Globus pallidus (tissue), 1 donor: ENCODE measurements at places on chromosomes 7 and 10.

- no peak for DNase-seq
Observed at GRCh38 chr10:132249824-132250375, 57.9 kb downstream of the STK32C start.

- no peak for DNase-seq
Observed at GRCh38 chr10:111079781-111080180, 3.0 kb downstream of the ADRA2A start.

DNA sequence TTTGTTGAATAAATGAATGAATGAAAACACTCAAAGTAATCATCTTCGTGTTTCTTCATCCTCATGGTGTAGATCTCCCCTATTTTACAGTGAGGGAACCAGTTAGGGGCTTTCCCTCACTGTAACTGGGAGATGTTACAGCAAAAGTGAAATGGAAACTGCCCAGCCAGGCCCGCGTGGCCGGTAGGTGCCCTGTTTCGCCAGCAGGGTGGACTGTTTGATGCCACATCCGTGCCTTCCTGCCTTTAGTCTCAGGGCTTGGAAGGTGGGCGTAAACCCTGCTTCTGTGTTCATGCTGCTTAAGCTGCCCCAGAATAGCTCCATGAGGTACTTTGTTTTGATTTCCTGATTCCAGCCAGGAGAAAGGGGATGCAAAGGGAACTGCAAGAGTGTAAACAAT lies 268.8 kb downstream of the PLXNA4 start:
- DNase-seq, result no peak

DNA sequence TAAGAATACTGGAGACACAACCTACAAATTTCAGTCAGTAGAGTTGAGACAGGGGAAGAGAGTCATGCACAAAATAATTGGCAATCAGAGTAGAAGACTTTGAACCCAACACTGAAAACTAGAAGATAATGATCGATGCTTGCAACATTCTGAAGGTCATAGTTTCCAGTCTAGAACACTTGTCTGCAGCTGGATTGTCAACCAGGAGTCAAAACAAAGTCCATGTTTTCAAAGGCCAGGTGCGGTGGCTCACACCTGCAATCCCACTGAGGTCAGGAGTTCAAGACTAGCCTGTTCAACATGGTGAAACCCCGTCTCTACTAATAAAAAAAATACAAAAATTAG lies 26.8 kb upstream of the SMURF1 start:
- no peak for DNase-seq

DNA sequence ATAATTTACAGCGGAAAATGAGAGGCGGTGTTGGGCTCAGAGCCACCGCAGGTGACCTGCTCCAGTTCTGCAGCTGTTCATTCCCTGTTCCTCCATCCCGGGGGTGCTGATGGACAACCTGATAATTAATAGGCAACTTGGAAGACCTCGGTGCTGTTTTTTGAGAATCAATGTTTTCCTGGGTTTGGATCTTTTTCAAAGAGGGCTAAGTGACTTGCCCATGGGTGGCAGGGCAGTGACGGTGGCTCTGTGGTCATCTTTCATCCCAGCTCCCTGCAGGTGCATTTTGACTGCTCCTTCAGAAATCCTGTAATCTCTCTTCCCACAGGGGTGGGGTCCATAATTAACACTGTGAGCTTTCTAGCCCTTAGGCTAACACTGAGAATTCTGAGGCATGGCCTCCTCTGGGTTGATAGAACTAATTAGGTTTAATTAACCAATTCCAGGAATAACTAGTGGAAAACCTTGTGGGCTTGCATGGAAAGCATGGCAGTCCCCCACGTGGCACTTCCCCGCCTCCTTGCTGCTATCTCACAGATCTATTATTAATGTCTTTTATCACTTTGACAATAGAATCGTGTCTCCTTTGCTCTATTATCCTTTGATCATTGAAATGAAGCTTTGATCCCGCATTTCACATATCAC lies 217.9 kb downstream of the GLRX3 start:
- no peak for DNase-seq

DNA sequence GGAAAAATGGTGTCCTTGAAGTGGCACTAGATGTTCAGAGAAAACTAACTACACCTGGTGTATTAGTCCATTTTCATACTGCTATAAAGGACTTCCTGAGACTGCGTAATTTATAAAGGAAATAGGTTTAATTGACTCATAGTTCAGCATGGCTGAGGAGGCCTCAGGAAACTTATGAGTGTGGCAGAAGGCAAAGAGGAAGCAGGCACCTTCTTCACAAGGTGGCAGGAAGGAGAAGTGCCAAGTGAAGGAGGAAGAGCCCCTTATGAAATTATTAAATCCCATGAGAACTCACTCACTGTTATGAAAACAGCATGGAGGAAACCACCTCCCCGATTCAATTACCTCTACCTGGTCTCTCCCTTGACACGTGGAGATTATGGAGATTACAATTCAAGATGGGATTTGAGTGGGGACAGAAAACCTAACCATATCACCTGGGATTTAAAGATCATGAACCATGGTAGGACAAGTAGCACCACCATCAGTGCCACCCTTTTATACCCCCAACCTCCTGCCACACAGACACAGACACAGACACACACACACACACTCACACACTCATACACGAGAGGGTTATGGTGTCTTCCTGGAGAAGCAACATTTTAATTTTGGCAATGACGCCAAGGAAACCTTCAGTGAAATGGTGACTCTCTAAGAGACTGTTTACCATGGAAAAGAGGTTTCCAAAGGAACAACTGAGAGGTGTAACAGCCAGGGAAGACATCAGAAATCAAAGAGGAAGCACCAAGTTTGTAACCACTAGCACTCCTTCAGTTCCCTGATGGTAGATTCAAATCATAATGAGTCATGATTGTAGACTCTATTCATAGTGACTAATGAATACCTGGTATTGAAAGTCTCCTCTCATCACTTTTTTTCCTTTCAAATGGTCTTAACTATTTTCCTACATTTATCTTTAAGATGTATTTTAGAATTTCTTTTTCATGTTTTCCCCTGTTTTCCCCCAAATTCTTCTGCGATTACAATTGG lies 41.8 kb upstream of the WNT16 start:
- no peak for DNase-seq

DNA sequence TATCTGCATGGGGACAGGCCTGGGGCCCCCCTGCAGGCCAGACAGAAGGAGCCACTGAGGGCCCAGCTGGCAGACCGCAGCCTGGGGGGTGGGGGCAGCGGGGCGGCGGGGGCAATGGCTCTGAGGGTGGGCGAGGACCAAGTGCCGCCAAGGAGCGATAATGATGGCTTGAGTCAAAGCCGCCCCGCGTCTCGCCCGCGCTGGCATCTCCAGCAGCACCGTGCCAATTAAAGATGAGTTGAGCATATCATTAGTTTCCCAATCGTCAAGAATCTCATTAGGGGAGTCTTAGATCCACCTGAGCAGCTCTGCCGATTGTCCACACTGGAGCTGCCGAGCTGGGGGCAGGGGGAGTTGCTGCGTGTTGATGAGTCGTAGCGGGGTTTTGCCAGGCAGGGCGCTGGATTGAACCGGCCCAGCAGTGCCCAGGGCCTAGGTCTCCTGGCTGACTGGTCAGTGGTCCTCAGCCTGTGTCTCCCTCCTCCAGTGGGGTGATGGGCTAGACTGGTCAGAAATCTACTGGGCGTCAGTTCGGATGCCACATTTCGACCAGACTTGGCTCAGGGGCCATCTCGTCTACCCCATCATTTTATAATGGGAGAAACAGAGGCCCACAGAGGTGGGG lies 41.0 kb upstream of the PSMG3 start:
- no peak for DNase-seq

DNA sequence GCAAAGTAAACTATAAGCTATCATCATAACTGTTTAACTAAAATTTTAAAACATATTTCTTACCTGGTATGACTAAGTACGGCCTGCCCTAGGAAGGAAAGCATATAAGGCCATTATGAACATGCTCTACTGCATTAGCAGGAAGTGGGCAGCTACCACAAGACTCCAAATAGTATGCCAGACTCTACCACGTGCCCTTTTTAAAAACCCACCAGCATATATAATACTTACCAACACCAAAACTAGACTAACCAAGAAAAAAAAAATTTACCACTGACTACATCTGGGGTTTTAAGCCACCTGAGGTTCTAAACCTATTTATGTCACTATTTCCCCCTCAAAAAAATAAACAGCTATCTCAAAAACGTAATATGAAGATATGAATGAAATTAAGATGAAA lies 30.1 kb downstream of the NUDCD3 start:
- DNase-seq, result no peak

DNA sequence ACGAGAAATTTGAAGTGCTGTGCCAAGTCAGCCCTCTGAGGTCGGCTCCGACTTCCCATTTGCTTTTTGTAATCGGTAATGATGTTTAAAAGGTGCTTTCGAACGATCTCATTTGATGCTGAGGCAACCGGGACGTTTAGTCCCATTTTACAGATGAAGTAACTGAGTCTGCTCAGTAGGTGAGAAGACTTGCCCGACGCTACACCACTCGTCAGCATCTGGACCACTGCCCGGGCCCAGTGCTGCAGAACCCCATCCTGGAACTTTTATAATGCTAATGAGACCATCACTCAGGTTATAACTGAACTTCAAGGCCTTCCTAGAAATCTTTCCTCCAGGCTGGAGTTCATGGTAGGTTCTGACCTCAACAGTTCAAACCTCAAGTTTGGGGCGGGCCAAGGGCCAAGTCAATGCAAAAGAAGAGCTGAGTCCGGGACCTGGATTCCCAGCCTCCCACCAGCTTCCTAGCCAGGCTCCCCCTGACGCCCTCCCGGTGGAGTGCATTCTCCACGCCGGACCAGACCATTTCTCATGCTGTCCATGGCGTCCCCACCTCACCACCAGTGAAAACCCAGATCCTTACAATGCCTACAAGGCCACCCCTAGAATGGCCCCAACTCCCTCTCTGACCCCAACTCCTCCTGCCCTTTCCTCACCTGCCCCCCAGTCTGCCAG lies 699 bp upstream of the PDLIM1 start:
- DNase-seq, result no peak
